ENCODE measurements at places on chromosomes 16 and 17.
A peak's percentile ranks its signal among the peaks of the same experiment; 100 is the strongest.

GRCh38 chr16:66446737-66447136, 19.6 kb downstream of the BEAN1 start:
- DNase-seq, result no peak

DNA sequence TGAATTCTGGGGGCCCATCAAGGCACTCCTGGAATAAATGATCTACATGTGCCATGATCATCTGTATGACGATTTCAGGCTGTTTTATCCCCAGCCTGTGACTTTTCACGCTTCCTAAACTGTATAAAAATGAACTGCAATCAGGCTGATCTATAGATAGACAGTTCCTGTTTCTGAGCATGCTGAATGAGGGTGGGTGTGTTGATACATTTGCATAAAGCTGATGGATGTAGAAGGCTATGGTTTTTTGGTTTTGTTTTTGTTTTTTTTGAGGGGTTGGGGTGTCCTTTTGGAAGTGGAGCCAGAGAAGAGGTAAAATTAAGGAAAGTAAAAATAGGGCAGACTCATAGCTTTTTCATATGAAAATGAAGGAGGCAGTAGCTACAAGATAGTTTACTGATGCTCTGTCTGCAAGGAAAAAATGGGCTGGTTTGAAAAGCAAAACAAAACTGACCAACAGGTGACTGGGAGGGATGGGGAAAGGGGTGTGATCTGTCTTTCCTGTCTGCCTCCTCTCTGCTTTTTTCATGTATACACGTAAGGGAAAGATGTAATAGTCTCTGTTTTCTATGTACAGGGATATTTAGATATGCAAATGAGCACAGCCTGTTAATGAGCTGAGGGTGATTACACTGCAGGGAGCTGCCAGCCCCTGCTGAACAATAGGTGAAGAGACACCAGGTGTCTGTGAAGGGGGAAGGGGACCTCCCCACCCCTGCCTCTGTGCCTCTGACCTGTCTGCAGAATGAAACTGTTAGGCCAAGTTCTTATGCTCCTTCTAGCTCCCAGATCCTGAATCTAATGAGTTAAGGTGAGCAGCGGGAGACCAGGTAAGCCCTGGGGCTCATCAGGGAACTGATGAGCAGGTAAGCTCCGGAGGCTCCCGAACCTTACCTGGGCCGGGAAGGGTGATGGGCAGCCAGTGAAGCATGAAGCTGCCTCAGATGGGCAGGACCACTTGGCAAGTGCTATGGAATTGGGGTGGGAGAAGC, 46.6 kb upstream of the LYRM9 start:
- DNase-seq, result no peak

DNA sequence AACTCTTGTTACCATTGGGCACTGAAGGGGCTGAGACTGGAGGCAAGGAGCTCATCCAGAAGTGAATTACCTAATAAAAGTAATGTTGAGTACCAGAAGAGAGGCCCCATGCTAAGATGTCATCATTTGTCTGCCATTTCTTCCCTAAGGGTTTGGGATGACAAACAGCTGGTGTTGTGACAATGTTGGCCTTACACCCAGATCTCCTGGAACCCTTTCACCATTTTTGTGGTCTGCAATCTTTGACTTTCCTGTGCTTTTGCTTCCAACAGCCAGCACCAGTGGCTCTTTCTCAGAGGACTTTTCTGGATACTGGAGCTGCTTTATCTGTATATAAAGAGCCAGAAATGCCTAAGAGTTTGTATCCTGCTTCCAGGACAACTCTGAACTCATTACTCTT, 84.1 kb downstream of the SHISA9 start:
- DNase-seq, result no peak

GRCh38 chr16:85005285-85006069, 5.9 kb downstream of the ZDHHC7 start:
- DNase-seq, result no peak

DNA sequence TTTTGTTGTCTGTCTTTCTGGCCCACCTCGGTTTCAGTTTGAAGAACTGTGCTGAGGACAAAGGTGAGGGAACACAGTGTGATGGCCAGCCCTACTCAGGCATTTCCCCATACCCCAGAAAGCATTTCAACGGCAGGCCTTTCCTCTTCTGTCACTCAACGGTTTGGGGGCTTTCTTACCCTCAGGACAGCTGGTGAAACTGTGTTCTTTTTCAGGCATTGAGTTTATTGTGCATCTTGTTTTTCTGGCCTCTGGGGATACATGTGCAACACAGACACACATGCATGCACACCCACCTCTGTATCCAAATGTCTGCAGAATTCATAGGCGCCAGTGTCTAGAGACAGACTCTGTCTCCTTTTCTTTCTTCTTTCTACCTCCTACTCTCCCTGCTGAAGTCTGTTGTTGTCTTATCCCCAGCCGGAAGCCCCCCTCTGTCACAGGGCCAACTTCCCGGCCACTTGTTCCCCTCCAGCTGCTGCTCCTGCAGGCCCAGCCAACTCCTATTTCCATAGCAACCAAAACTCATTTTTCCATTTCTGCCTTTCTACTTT, 17.0 kb downstream of the CHD9 start:
- DNase-seq, result peak; percentile 35

GRCh38 chr16:3097266-3097665, 1.8 kb downstream of the ZSCAN10 start:
- DNase-seq, result no peak

DNA sequence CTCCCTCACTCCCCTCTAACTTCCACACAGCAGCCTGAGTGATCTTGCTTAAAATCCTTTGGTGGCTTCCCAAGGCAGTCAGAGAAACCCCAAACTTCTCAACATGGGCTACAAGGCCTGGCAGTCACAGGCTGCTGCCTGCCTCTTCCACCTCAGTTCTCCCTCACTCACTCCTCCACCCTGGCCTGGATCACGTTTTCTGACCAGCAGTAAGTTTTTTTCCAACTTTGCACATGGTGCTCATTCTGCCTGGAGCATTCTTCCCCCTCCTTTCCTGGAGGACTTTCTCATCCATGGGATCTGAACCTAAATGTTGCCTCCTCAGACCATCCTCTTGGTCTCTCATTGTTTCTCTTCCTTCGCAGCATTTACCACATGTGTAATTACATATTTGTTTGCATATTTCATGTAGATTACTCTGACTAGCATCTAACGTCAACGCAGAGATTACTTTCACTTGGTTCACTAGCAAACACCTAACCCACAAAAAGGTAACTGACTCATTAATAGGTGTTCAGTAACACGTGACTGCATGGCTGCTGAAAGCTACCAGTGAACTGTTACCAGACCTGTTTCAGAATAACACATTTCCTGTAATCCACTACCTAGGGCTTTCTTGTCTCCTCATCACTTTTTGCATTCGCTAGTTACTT, 17.1 kb downstream of the GNA13 start:
- no peak for DNase-seq

GRCh38 chr16:78639775-78640174, 540.3 kb downstream of the WWOX start:
- DNase-seq, result no peak

- no peak for DNase-seq
Measured at GRCh38 chr16:48335961-48336360, 49.3 kb downstream of the SIAH1 start.

- no peak for DNase-seq
Measured at GRCh38 chr17:13355054-13355453, 246.7 kb downstream of the HS3ST3A1 start.

DNA sequence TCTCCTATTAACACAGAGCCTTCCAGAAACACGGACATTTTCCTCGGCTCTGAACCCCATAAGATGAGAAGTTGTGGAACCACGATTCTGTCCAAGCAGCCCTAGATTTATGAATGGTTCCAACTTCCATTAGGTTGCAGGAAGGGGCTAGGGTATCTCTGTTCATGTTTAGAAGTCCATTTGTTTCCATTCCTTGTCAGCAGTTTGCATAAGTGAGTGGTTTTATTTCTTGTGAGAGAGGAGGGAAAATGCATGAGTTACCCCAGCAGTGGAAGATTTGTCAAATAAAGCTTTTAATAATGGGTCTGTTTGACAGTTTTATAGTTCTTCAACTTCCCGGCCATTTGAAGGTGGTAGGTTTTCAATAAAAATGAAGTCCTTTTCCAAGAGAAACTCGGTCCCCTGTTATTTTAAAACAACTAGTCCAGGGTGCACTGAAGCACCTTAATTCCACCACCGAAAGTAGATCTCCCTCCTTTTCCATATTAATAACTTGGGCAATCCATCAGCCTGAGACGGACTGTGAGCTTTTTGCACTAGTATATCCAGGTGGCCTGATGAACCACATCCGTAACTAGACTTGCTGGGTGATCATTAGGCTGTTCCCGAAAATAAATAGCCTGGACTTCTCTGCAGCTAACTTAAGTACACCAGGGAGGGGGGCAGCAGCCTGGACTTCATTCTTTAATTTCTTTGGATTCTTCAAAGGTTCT, 181.3 kb downstream of the TMEM114 start:
- DNase-seq, result no peak

DNA sequence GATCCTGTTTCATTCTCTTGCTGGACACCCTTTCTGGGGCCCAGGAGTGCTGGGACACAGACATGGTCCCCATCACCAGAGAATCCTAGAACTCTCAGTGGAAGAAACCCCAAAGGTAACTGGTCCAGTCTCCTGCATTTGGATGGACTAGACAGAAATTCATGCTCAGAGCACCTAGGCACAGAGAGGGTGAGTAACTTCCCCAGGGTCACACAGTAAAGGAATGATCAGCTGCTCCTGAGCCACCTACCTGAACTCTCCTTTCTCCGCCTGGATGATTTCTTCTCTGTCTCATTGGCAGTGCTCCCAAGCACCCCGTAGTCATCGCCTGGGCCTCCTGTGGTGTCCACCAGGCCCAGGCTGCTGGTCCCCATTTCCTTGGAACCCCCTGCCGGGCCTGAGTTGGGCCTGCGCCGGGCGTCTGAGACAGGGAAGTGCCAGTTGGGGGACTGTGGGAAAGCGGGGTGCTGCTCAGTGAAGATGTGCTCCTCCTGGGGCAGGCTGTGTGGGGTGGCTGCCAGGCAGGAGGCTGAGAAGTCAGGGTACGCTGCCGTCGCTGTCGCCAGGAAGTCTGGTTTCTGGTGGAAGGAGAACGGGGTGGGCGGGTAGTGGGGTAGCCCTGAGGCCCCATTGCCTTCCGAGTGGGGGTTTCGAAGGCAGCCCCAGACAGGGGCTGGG, 767 bp downstream of the MEOX1 start:
- no peak for DNase-seq

DNA sequence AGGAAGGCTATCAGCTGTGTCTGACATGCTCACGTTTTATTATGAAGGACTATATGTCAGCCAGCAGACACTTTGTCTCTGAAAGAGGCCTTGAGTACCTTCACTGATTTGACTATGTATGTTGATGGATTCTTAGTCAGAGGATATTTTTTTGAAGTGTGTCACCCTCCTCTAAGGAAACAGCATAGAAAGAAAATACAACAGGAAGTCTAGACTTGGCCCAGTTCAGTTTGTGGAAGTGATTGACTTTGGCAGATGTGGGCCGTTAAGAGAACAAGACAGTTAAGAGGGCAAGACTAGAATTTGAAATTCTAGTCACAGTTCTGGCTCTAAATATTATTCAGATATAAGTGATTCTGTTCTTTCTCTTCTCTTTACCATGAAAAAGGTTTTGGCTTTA, 471.5 kb downstream of the CDH8 start:
- DNase-seq, result no peak

GRCh38 chr17:69357701-69358100, 30.8 kb upstream of the ABCA5 start:
- DNase-seq, result no peak

GRCh38 chr17:58783380-58783779, 27.7 kb downstream of the PPM1E start:
- DNase-seq, result no peak

- no peak for DNase-seq
Measured at GRCh38 chr16:53372992-53373871, 61.0 kb upstream of the RBL2 start.

- peak; percentile 9 for DNase-seq
Measured at GRCh38 chr16:11640987-11641817, 27.1 kb upstream of the SNN start.

DNA sequence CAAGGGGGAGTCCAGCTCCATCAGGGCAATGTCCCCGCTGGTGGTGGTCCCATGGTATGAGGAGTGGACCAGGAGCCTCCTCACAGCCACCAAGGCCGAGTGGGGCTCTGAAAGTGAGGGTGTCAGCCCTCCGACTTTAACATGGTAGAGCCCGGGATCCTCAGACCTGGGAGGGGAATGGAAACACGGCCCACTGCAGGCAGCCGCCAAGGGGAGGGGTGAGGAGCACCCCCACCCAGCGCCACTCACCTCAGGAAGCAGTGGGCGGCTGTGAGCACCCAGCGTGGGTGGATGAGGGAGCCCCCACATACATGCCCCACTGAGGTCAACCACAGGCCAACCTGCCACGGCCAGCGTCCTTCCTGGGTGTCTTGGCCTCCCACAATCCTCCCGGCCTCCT, 10.8 kb downstream of the ZG16B start:
- no peak for DNase-seq

- DNase-seq, result no peak
Measured at GRCh38 chr17:32484041-32484461, 2.7 kb upstream of the CDK5R1 start.

GRCh38 chr16:2499890-2500429, 13.8 kb upstream of the ATP6V0C start:
- no peak for DNase-seq

GRCh38 chr17:66431910-66432309, 129.5 kb downstream of the PRKCA start:
- DNase-seq, result no peak

- no peak for DNase-seq
Measured at GRCh38 chr16:3101841-3102470, 2.9 kb upstream of the ZSCAN10 start.

GRCh38 chr17:74740641-74741387, 3.8 kb downstream of the RAB37 start:
- DNase-seq, result no peak

- no peak for DNase-seq
Measured at GRCh38 chr16:89010210-89010925, 33.4 kb upstream of the CBFA2T3 start.
